ENCODE measurements at places on chromosomes 4 and X.
A peak's percentile ranks its signal among the peaks of the same experiment; 100 is the strongest.

GRCh38 chr4:95198961-95199360 lies 349.8 kb downstream of the UNC5C start:
- no peak for DNase-seq

GRCh38 chr4:153564630-153565525 lies 98.7 kb downstream of the TMEM131L start:
- DNase-seq: peak; percentile 22

- DNase-seq: peak; percentile 32
Measured at GRCh38 chrX:103376118-103376978, at the start of gene BEX3. Gene BEX3 (plus strand): TSS chrX:103376538. CDS start chrX:103377522, 984 bp downstream.

DNA sequence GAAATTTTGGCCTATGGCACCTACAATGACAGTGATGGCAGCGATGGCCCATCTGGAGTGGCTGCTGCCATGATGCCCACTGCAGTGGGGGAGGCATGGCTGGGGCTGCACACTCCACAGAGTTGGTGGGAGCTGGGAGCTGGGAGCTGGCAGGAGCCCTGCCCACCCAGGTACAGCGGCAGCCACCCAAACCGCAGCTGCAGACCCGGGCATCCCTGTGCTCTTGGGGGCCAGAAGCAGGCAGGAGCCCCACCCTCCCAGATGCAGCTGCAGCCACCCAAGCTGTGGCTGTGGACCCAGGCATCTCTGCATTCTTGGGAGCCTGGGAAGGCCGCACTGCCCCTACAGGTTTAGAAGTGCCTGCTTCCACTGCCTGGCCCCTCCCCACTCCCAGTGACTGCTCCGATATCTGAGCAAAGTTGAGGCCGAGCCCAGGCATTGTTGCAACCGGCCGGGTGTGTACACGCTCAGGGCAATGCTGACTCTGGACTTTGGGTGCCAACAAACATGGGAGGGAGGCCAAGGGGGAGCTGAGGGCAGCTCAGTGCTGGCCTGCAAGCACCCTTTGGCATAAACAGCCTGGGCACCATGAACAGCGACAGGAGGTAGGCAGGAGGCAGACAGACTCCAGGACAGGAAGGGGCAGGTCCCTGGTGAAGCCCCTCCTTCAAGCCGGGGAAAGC lies 82.8 kb downstream of the PPP4R3C start:
- DNase-seq: no peak

DNA sequence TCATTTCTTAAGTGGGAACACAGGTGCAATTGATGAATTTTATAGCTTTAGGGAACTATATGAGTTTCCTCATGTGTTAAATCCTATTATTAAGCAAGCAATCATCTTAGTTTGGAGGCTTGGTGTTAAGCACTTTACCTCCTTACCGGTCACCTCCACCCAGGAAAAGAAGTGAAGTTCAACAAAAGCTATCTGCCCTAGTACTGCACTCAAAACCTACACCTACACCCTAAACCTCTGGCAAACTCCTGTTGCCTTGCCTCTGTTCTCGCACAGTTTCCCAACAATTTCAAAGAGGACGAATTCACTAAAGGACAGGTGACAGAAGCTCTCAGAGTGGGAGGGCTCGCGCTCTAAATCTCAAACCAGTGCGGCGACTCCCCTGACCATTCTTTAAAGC lies 85.7 kb upstream of the TENT5D start:
- DNase-seq: no peak

- no peak for DNase-seq
Measured at GRCh38 chr4:1300466-1301455, 11.1 kb downstream of the MAEA start.

DNA sequence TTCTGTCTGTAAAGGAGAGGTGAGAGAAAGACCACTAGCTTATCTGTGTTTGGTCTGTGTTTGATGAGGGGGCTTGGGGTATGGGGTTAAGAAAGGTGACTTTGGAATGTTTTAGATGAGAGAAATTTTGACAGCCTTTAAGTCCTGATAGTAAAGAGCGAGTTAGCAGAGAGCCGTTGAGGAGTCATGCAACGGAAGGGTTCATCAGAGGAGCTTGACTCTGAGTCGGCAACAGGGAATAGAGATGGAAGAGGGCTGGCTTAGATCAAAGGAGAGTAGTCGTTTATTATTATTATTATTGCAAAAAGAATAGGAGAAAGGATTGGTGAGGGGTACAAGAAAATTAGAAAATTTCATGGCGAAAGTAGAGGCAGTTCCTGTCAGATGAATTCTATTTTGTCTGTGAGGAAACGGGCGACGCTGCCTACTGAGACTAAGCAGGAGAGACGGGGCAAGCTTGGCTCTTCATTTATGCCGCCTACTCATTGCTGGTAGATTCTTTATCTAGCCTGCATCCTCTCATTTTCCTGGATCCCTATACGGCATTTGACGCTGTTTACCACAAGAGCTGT lies 473 bp upstream of the VAMP7 start:
- DNase-seq: no peak

DNA sequence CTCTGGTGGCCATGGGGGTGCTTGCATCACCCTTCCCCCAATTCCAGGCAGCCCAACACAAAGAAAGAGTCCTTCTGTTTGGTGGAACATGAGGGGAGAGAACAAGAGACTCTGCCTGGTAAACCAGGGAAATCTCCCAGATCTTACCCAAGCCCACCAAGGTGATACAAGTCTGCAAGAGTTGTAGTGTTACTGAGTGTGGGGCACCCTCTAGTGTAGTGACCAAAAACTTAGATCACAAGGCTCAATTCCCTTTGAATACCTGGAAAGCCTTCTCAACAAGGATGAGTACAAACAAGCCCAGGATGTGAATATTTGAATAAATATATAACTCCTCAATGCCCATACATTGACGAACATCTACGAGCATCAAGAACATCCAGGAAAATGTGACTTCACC lies 64.7 kb downstream of the IL13RA2 start:
- no peak for DNase-seq

- no peak for DNase-seq
Measured at GRCh38 chr4:40310225-40310624, 24.9 kb upstream of the CHRNA9 start.
